SK-N-MC (cell line): ENCODE measurements at places on chromosomes 16 and 17.

GRCh38 chr16:61243954-61244353, 792.3 kb downstream of the CDH8 start:
- no peak for DNase-seq

DNA sequence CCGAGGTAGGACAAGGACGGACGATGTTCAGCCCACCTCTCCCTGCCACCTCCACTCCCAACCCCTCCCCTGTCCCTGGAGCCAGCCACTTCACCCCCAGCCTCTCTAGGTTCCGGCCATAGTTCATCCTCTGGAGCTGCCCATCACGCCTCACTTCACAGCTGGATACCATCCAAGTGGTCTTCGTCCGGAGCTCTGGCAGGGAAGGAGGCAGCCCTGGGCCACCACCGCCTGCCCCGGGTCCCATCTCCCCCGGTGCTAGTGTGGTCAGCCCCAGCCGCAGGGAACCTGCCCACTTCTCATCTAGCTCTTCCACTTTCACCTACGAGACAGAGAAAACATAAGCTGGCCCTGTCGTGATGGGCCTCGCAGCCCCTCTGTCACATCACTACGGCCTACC, 6.3 kb upstream of the GPS2 start:
- DNase-seq, result no peak

DNA sequence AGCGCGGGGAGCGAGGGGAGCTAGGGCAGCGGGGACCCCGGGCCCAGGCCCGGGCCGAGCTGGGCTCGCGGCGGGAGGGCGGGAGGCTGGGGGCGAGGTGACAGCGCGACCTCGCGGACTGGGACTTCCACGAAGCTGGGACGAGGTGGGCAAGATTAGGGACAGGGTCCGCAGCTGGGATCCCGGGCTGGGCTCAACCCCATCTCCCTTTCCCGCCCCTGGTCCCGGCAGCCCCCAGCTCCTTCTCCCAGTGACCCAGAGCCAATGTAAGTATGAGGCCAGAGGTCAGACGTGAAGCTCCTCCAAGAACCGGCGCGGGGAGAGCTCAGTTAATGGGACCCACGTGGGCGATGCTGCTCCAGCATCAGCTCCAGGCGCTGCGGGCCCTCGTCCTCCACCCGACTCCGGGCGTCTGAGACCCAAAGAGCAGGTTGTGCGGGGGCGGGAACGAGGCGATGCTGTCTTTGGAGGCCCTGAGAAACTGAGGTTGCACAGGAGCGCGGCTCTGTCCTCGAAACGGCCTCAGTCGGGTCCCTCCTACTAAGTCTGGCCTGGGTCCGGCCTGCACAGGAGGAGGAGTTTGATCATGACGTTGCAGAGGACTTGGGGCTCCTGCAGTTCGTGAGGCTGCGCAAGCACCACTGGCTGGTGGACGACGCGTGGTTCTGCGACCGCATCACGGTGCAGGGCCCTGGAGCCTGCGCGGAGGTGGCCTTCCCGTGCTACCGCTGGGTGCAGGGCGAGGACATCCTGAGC, 585 bp downstream of the ALOX12 start:
- no peak for DNase-seq

GRCh38 chr16:19967963-19968362, 83.3 kb upstream of the GPRC5B start:
- DNase-seq, result no peak

DNA sequence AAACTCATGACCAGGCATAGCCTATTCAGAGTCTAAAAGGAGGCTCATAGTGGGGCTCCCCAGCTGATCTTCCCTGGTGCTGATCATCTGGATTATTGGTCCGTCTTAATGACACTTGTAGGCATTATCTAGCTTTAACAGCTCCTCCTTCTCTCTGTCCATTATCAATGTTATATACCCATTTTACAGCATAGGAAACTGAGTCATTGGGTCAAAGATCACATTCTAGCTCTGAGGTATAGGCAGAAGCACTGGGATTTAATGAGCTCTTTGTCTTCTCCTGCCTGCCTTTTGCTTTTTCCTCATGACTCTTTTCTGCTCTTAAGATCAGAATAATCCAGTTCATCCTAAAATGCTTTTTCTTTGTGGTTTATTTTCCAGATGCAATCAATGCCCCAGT, 756 bp downstream of the CCL2 start:
- DNase-seq, result no peak

DNA sequence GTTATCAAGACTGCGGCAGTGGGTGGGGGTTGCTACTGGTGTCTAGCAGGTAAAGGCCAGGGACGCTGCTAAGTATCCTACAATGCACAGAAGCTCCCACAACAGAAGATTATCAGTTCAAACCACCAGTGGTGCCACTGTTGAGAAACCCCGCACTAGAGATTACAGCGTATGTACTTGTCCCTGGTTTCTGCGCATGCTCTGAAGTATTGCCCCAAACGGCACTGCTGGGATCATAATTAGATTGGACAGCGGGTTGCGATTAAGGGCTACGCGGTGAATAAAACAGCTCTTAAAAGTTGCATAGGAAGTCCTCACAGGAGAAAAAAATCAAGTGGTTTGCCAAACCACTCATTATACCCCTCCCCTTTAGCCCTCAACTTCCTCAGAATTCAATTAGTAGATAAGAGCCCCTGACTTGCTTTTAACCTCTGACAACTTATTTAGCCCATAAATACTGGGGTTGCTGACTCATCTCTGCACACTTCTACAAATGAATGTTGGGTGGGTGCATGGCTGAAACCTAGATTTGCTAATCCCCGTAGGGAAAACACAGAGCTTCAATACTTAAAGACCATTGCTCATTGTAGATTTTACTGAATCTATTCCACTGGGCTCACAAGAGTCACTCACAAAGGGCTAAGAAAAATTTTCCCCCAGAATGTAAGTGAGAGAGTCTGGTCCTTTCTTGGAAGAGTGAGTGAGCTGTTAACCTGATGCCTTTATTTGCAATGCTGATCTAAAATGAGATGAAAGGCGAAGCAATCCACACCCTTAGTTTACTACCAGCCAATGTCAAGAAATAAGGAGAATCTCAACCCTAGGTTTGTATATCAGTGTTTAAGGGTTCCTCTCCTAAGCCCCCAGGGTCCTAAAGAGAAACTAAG, 91.8 kb downstream of the RGS9 start:
- DNase-seq, result peak; percentile 37

GRCh38 chr16:17265154-17265553, 205.6 kb downstream of the XYLT1 start:
- DNase-seq, result no peak

- no peak for DNase-seq
Observed at GRCh38 chr17:7204336-7204735, 15.3 kb downstream of the DLG4 start.

DNA sequence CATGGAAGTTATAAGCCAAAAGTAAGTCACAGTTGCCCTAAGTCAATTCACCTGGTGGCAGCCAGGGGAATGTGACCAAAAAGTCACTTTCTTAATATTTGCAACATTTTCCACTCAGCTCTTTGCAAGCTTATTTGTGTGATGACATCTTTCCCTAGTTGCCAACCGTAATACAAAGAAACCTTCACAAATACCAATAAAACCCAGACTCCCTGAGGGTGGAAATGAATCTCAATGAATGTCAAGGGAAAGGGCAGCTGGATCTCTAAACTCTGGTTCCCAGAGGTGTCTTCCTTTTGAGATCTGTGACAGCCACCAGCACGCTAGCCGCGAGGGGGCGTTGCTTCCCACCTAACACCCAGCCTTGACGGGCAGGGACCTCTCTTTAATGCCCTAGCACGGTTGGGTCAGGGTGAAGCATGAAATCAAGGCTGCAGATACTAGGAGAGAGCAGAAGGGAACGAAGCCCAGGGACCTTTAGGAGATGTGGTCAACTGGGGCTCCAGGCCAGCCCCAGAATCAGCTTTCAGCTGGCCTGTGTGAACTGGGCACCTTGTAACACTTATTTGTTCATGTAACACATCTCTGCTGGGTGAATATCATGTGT, 82.2 kb downstream of the CMC2 start:
- DNase-seq, result no peak
